ENCODE measurements at places on chromosomes 3 and 15.
A peak's percentile ranks its signal among the peaks of the same experiment; 100 is the strongest.

DNA sequence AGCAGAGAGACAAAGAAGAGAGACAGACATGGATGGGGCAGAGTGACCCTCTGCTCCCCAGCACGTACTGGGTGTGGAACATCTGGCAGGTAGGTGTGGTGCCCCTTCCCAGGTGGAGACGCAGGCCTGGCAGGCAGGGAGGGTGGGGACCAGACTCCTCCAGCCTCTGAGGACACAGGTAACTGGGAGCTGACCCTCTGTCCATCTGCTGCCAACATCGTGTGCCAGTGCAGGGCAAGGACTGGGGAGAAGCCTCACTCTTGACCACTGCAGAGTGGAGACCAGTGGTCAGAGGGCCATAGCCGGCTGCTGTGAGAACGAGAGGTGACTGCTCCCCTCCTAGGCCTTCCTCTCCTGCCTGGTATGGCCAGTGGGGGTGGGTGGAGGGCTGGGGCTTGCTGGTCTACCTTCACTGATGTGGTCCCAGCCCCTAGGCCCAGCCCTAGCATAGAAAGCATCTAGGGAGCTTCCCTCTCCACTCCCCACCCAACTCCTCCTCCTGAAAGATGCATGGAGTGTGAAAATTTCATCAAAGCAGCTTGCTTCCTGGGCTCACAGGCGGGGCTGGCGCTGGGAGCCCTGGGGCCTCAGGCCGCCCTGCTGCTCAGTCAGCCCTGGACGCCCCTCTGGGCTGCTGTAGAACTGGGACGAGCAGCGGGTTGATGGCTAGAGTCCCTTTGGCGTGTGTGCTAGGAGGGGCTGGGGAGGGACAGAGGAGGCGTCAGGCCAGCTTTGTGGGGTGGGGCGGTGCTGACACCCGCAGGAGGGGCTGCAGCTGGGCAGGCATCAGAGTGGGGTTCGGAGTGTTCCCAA, 90.3 kb downstream of the PLXNA1 start:
- H3K27me3 ChIP-seq: no peaks in the 10 kb centered on the region
- H3K36me3 ChIP-seq: no peaks in the 10 kb centered on the region
- no peak overlapping the region for H3K27ac ChIP-seq

GRCh38 chr3:148962513-148962912, 28.8 kb upstream of the GYG1 start:
- H3K4me1 ChIP-seq: peaks cover 4% of the 10 kb centered on the region
- H3K4me3 ChIP-seq: no peak overlapping the region
- peaks cover 32% of the 10 kb centered on the region for H3K27me3 ChIP-seq

DNA sequence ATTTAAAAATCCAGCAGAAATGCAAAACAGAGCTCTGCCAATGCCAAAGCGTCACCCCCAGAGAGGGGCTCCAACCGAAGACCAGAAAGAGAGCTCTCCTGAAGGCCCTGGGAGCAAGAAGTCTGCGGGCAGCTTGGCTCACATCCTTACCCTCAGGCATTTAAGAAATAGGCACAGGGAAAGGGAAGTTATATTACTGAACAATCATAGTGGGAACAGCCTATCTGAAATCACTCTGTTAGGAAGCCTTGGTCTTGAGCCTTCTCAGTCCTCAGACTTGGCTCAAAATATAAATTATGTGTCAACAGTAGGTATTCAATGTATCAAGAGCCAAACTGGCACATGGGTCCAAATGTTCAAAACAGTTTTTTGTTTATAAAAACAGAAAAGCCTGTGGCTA, 10.3 kb upstream of the PPARG start:
- no peak overlapping the region for H3K27ac ChIP-seq
- DNase-seq: no peak
- no peaks in the 10 kb centered on the region for H3K4me1 ChIP-seq
- H3K27me3 ChIP-seq: peaks cover 26% of the 10 kb centered on the region

DNA sequence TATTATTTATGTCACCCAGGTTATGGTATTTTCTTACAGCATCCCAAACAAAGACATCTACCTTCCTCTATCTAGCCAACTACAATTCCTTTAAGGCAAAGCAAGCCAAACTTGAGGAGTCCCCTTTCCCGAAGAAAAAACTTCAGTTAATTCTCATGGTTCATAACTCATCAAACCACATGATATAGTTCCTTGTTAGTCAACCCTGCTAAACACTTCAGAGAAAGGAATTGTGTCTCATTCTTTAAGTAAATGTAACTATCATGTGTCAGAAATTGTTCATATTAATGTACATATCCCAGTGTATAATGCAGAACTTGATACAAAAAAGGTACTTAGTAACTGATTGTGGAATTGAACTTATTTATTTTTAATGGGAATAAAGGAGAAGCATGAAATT, 44.4 kb downstream of the ST3GAL6 start:
- H3K4me1 ChIP-seq: peaks cover 2% of the 10 kb centered on the region
- no peak for DNase-seq
- H3K27me3 ChIP-seq: no peaks in the 10 kb centered on the region
- no peak overlapping the region for H3K4me3 ChIP-seq

- DNase-seq: no peak
- H3K4me3 ChIP-seq: no peak overlapping the region
- no peaks in the 10 kb centered on the region for H3K27me3 ChIP-seq
- peaks cover 4% of the 10 kb centered on the region for H3K36me3 ChIP-seq
- peaks cover 10% of the 10 kb centered on the region for H3K4me1 ChIP-seq
Observed at GRCh38 chr3:177948716-177949425, 587.4 kb upstream of the KCNMB2 start.

DNA sequence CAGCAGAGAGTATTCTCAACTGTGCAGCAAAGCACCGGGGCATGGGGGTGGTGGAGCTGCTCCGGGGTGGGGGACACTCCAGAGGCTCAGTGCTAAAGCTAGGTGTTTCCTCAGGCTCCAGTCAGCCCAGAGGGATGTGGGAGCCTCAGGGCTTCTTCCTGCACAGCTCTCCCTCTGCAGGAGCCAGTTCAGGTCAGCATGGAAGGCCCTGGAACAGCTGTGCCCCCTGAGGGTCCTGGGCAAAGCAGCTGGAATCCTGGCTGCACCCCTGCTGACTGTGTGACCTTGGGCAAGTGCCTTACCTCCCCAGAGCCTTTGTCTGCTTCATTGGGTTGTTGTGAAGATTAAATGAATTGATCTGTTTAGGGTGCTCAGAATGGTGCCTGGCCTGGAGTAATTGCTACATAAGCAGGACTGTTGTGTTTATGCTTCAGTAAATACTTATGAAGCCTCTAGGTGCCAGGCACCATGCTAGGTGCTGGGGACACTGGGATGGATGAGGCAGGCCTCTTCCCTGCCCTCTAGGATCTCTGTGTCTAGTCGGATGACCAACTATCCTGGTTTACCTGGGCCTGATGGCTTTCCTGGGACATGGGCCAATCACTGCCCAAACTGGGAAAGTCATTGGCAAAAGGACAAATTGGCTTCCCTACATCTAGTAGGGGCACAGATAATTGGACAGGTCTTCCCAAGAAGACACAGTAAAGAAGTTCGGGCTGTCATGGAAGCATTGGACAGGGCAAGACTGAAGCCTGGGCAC, 64.2 kb upstream of the LCTL start:
- no peaks in the 10 kb centered on the region for H3K36me3 ChIP-seq
- H3K4me1 ChIP-seq: no peaks in the 10 kb centered on the region
- H3K4me3 ChIP-seq: no peak overlapping the region
- no peak overlapping the region for H3K27ac ChIP-seq
- no peak for DNase-seq
- H3K27me3 ChIP-seq: peaks cover 10% of the 10 kb centered on the region

GRCh38 chr3:128217702-128218547, 64.6 kb downstream of the EEFSEC start:
- H3K27ac ChIP-seq: peak overlapping the region; percentile 50
- no peak for DNase-seq
- H3K36me3 ChIP-seq: peaks cover 5% of the 10 kb centered on the region
- peaks cover 7% of the 10 kb centered on the region for H3K4me1 ChIP-seq

- peaks cover 7% of the 10 kb centered on the region for H3K4me1 ChIP-seq
- H3K36me3 ChIP-seq: peaks cover 11% of the 10 kb centered on the region
- no peak for DNase-seq
- H3K4me3 ChIP-seq: no peak overlapping the region
- peak overlapping the region; percentile 64 for H3K27ac ChIP-seq
- no peaks in the 10 kb centered on the region for H3K27me3 ChIP-seq
Observed at GRCh38 chr3:47362701-47363100, 18.1 kb upstream of the PTPN23 start.

GRCh38 chr3:17401912-17402311, 340.5 kb downstream of the TBC1D5 start:
- peaks cover 9% of the 10 kb centered on the region for H3K36me3 ChIP-seq
- no peaks in the 10 kb centered on the region for H3K4me1 ChIP-seq
- no peak for DNase-seq
- no peaks in the 10 kb centered on the region for H3K27me3 ChIP-seq
- no peak overlapping the region for H3K27ac ChIP-seq

GRCh38 chr3:8727605-8728512, 5.7 kb upstream of the CAV3 start:
- no peak overlapping the region for H3K27ac ChIP-seq
- H3K27me3 ChIP-seq: no peaks in the 10 kb centered on the region
- H3K36me3 ChIP-seq: no peaks in the 10 kb centered on the region
- no peak for DNase-seq

DNA sequence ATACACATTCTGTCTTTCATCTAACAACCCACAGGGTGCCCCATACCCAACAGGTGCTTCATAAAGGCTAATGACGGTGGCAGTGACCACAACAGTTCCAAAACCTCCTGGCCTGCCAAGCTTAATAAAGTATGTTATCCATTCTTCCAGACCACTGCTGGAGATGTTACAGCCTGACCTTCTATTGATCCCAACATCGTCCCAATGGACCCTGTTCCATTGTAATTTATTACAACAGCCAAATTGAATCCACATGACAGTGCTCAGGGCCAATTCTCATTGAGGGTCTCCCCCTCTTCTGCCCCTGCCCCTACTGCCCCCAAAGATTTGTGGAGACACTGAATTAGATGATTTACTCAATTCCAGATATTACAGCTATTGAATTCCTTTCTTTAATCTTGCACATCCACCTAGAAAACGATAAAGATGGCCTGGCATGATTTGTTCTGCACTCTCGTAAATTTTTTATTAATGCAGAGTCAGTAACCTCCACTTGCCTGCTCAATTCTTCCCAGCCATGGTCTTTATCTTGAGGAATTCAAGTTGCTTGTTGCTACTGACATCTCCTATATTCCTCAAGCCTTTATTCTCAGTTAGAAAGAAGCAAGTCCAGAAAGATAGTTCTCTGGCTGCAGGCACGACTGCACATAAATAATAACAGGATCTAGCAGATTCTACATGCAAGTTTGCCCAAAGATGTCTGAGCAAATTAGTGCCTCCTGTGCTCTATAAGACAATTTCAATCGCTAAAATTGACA, 407.6 kb downstream of the ERC2 start:
- no peak overlapping the region for H3K4me3 ChIP-seq
- no peaks in the 10 kb centered on the region for H3K36me3 ChIP-seq
- no peaks in the 10 kb centered on the region for H3K4me1 ChIP-seq
- H3K27me3 ChIP-seq: no peaks in the 10 kb centered on the region

- no peaks in the 10 kb centered on the region for H3K4me1 ChIP-seq
- H3K27me3 ChIP-seq: peaks cover 27% of the 10 kb centered on the region
Observed at GRCh38 chr3:130772129-130772528, 25.5 kb upstream of the PIK3R4 start.

DNA sequence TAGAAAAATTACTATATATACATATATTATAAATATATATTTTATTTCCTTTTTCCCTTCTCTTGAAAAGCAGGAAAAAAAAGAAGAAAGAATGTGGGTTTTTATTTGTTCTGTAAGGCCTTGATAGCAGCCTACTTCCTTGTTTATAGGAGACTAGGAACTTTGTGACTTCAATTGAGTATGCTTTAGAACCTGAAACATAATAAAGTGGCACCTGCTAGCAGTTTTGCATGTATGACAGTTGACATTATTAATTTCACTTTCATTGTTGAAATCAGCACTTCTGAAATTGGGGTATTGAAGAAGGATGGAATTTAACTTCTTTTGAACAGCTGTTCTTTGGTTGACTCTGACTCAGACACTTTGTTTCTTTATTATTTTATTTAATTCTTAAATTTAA, 56.9 kb downstream of the GLCE start:
- no peaks in the 10 kb centered on the region for H3K4me1 ChIP-seq
- H3K36me3 ChIP-seq: no peaks in the 10 kb centered on the region
- no peak overlapping the region for H3K4me3 ChIP-seq

- H3K27ac ChIP-seq: peak overlapping the region; percentile 17
- DNase-seq: no peak
- no peaks in the 10 kb centered on the region for H3K36me3 ChIP-seq
- H3K27me3 ChIP-seq: peaks cover 6% of the 10 kb centered on the region
Observed at GRCh38 chr15:66899555-66900350, 165.6 kb upstream of the SMAD3 start.

DNA sequence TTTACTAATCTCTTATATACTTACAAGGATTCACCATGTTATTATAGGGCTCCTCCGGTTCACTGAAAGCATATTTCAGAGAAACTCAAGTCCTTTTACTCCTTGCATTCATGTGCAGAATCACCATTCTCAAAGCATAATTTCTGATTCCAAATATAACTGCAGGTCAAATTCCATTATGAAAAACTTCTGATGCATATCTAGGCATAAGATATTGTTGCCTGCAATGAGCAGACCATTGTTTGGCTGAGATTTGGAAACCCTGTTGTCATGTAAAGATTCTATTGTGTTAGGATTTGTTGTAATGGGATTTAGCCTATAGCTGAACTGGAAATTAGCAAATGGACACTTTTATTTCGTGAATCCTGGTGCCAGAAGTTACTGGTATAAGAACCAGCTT, 69.5 kb upstream of the PRICKLE2 start:
- H3K4me1 ChIP-seq: no peaks in the 10 kb centered on the region
- no peaks in the 10 kb centered on the region for H3K36me3 ChIP-seq
- no peaks in the 10 kb centered on the region for H3K27me3 ChIP-seq

- H3K27ac ChIP-seq: no peak overlapping the region
- H3K36me3 ChIP-seq: no peaks in the 10 kb centered on the region
Observed at GRCh38 chr3:34807611-34808010, 831.7 kb upstream of the ARPP21 start.

DNA sequence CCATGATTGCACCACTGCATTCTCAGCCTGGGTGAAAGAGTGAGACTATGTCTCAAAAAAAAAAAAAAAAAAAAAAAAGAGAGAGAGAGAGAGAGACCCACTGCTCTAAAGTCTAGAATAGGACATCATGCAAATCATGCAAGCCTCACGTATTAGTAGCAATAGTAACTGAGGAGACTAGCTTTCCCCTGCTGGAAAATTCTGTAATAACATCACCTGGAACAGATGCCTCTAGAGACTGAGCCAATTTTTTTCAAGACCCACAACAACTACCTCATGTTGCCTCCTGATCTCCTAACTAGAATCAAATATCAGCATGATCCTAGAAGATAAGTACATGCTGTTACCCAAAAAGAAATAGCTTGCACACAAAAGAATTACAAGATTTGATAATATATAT, 461.9 kb downstream of the AGBL1 start:
- H3K4me3 ChIP-seq: no peak overlapping the region
- no peaks in the 10 kb centered on the region for H3K27me3 ChIP-seq
- no peaks in the 10 kb centered on the region for H3K36me3 ChIP-seq
- no peak for DNase-seq

DNA sequence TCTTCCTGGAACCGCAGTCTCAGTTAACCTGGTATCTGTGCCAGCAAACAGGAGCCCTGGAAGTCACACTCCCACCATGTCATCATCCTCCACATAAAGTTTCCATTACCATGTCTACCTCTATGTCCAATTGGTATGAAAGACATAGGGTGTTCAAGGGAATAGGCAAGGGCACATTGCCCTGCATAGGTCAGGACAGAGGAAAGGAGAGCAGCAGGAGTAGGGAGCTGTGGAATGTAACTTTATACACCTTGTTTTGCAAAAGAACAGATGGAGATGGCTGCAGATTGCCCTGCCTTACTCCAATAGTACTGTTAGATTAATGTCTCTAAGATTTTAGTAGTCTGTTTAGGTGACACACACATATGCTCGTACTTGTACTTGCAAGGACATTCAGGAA, 1056.4 kb downstream of the NTRK3 start:
- no peak overlapping the region for H3K4me3 ChIP-seq
- no peak for DNase-seq
- no peaks in the 10 kb centered on the region for H3K27me3 ChIP-seq
- no peaks in the 10 kb centered on the region for H3K4me1 ChIP-seq
- H3K27ac ChIP-seq: no peak overlapping the region
- H3K36me3 ChIP-seq: no peaks in the 10 kb centered on the region

Data from T-helper 2 cell treated with Interferon-gamma antibody and Interleukin-4, amounts not matched to agents 5 μg/mL and 100 μg/mL, for 36 hours (primary cell).